ENCODE measurements at places on chromosomes 3 and 15.
A peak's percentile ranks its signal among the peaks of the same experiment; 100 is the strongest.

DNA sequence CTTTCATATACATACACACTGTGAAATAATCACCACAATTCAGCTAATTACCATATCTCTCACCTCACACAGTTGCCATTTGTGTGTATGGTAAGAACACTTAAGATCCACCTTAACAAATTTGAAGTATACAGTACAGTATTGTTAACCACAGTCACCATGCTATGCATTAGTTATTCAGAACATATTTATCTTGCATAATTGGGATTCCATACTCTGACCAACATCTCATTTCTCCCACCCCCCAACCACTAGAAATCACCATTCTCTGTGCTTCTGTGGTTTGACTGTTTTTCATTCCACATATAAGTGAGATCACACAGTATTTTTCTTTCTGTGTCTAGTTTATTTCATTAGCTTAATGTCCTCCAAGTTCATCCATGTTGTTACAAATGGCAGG lies 247.7 kb upstream of the CTNNB1 start:
- no peak for DNase-seq

- no peak for DNase-seq
Observed at GRCh38 chr3:113659101-113659541, 37.3 kb downstream of the USF3 start.

DNA sequence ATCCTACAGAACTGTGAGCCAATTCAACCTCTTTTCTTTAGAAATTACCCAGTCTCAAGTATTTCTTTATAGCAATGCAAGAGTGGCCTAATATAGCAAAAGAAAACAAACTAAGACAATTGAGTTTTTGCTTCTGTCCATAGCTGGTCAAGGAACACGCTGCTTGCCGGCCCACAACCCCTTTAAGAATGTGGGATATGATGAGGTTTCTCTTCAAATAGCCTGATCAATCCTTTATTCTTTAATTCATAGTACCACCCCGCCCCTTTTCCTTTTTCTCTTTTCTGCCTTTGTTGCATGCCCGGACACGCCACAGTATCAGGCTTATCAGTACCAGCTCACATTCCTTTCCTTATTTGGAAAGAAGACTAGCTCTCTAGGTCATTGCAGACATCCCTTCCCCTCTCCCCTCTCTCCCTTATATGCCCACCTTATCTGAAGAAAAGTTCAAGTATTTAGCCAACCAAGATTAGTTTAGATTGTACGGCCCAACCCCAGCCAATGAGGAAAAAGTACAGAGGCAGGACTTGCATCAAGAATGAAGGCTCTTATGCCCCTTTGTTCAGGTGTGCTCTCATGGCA lies 404.5 kb downstream of the OCA2 start:
- DNase-seq: no peak

GRCh38 chr15:59437817-59438624 lies at the start of gene FAM81A:
Gene FAM81A, plus strand, starts transcription at chr15:59438186. Its CDS starts 20,441 bp downstream, at chr15:59458627.
- DNase-seq: peak; percentile 88

GRCh38 chr3:149375501-149376196 lies 1.8 kb downstream of the TM4SF1 start:
- DNase-seq: no peak

GRCh38 chr3:151550025-151550618 lies 89.3 kb upstream of the IGSF10 start:
- DNase-seq: no peak

DNA sequence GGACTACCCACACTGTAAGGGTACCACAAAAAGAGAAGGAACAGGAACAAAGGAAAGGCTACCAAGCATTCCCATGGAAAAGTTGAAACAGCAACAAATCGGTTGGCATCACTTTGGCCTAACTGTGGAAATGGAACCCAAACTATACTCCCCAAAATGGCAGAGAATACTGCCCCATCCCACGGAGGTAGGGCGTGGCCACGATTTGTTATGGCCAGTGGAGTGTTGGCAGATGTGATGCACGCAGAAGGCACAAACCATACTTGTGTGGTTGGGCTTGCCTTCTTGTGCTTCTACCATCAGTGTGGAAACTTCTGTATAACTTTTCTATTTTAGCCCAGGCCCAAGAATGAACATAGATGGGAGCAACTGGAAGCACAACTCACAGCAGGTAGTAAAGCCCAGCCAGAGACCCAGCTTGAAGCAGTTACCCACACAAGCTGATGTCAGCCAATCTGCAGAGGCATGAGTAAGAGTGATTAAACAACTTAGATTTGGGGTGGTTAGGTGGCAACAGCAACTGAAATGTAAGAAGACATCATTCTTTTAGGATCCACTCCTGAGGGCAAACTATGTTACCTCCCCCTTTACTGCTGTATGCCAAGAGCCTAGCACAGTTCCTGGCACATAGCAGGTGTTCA lies 64.1 kb downstream of the BTD start:
- DNase-seq: no peak

- no peak for DNase-seq
Observed at GRCh38 chr15:45186771-45187577, 792 bp downstream of the SHF start.

- DNase-seq: no peak
Observed at GRCh38 chr15:69236505-69236904, 62.2 kb upstream of the PAQR5 start.

DNA sequence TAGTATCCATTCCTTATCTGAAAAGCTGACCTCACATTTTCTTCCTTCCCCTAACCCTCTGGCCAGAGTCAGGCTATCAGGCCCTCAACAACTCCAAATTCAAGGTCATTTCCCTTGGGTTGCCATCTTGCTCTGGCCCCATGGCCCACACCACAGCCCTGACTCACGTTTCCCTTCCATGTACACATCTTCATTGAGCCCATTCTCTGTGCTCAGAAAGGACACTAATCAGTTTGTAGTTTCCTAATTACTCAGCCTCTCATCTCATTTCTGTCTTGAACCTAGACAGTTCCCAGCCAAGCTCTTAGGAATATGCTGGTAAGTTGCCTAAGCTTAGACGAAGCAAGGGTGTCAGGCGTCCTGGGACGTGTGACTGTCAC lies 14.9 kb downstream of the TGM5 start:
- DNase-seq: no peak

DNA sequence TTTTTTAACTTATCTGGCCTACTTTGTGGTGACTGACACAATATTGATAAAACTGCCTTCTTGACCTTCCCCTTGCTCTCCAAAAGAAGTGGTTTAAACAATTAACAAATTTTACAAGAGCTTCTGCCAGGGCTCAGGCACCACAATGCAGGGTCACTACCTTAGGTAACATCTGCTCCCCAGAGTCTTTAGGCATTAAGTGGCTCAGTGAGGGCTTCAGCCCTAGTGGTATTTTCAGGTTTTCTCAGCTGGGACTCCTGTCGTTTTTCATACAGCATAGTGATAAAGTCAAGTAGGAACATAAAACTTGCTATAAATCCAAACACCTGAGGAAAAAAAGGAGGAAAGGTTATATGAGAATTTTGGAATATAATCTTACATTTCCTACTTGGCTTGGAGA lies 18.9 kb downstream of the CMTM6 start:
- DNase-seq: no peak

DNA sequence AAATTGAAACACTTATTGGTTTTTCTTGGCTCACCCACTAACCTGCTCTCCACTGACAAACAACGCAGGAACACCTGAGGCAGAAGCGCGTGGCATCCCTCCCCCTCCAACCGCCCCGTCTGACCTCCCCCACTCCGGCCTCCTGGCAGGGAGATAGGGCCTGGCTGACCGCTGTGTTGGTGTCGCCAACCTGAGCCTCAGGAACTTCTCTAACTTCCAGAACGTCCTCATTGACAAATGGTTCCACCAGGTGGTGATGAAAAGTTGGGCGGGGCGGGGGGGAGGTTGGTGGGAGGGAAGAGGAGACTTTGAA lies 22.8 kb downstream of the IL17RD start:
- no peak for DNase-seq

GRCh38 chr3:134332344-134332743 lies 41.9 kb downstream of the AMOTL2 start:
- no peak for DNase-seq

DNA sequence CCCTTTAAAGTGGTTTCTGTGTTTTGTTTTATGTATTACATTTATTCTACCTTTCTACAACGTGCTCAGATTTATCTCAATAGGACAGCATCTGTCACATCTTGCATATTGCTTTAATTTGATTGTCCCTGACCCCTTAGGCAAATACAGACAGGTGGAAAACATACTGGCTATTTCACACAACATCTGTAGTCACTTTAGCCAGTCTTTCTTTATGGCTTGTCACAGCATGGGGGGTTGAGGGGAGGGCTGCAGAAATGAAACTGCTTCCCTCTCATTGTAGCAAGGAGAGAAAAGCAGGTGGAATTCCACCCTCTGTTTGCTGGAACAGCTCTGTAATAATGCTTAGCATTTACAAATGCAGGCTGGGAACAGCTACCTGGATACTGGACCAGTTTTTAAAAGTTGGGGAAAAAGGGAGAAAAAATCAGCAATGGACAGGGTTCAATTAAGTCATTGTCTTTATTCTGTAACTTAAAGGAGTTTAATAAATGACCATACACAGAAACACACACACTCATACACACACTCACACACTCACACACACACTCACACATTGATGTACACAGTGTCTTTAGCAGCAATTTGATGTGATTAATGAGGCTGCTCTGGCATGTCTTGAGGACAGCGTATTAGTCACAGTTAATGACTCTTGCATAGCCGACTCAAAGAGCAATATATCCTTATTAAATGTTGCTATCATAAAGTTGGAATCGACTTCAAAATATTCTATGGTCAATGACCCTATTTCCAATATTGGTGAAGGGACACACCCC lies 283.7 kb upstream of the GBE1 start:
- DNase-seq: peak; percentile 93

- DNase-seq: no peak
Observed at GRCh38 chr3:45604999-45605398, 10.4 kb downstream of the LIMD1 start.

DNA sequence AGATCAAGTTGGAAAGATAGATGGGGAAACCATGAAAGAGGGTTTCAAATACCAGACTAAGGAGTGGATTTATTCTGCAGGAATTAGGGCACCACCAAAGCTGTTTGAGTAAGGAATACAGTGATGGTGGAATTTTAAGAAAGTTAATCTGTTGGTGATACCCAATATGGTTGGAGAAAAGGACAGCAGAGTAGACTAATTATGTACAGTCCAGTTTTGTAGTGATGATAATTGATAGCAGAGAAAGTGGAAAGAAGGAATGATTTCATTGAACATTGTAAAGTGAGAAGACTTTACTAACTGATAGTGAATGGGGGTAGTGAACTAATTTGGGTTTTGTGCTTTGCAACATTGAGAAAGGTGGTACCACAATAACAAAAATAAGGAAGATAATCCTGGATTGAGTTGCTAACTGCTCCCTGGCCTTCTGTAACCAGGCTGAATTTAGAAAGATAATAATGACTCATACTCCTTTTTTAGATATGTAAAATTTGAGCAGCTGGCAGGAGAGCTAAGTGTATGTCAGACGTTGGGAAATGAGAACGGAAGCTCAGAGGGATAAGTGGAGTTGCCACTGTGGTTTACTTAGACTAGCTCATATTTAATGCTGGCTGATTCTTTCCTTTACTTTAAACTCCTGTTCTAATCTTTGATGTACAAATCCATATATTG lies 16.9 kb downstream of the TCAIM start:
- DNase-seq: no peak

GRCh38 chr3:194470615-194471014 lies 16.2 kb downstream of the ATP13A3 start:
- no peak for DNase-seq

GRCh38 chr15:63060699-63061098 lies 18.2 kb downstream of the TPM1 start:
- DNase-seq: no peak

DNA sequence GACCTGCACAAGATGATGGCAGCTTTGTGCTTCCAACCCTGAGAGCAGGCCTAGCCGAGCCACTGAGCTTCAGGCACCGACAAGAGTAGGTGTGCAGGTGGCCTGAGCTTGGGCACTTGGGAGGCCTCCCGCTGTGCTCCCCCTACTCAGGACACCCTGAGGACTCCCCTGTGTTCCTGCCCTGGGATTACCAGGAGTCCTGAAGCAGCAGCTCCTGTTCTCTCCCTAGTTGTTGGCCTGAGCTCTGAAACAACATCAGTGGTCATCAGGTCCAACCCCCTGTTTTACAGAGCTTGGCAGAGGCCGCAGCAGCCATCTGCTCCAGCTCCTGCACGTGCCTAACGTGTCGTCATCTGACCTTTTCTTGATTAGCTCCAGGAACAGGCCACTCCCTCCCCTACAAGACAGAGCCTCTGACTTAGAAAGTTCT lies 8.0 kb upstream of the MESP2 start:
- no peak for DNase-seq

DNA sequence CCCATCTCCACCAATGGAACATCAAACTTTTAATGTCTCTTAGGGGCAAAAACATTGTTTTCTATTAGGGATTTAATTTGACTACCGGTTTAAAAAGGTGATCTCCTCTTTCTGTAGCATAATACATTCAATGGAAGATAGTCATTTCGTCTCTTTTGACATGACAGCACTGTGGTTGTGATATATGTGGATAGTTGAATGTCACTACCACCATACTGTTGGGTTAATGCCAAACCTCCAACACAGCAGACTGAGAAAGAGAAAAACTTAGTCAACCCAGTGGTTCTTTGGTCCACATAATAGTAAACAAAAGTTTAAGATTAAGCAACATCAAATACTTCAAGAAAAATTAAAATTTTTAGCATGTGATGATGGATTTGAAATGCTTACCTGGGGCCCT lies 530.4 kb downstream of the AGBL1 start:
- DNase-seq: no peak

DNA sequence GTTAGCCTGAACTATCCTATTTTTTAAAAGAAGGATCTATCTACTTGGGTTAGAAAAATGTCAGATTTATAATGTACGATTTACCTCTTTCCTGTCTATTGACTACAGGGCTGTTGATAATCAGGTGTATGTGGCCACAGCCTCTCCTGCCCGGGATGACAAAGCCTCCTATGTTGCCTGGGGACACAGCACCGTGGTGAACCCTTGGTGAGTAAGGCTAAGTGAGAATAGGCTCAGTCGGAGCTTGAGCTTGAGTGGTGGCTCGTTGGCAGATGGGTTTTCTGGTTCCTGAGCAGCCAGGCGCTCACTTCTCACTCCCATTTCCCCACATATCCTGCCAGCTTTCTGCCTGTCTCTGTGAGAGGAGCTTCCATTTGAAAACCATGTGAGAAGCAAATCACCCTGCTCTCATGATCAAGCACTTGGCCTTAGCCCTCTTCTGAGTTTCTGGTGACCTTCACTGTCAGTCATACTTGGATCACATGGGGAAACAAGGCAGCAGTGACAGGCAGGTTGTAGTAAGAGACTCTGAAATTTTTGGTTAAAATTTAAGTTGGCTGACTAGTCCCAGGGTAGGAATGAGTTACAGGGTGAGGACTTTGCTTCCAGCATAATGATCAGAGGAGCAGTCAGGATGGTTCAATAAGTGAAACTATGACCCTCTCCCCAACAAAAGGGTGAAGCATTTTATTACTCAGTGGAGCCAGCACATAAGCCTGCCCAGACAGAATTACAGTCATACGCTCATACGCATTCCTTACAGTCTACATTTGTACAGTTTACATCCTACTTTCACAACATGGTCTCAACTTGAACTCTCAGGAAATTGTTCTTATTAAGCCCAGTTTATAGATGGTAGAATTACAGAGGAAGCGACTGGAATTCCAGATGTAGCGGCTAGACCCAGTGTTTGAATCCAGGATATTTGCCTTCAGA lies 18.0 kb downstream of the NIT2 start:
- DNase-seq: no peak

- DNase-seq: no peak
Observed at GRCh38 chr3:43794776-43795175, 104.0 kb downstream of the ABHD5 start.

Measured in NCI-H1105 (cell line).